Osteoblast (primary cell): ENCODE measurements at places on chromosomes 4 and X. TPM values are rescaled to one million over a fixed set of nuclear protein-coding genes. Genes with fewer than 3 reads are reported as not detected.

AADAT gene
- total RNA-seq: 4.0 and 6.5 TPM in 2 replicates

FGG gene
- total RNA-seq: not detected in 2 replicates

CTAG2 gene
- total RNA-seq: 0.88 and 13.8 TPM in 2 replicates

SPANXN4 gene
- total RNA-seq: not detected in 2 replicates

P2RY10 gene
- not detected in 2 replicates for total RNA-seq

CXCL3 gene
- total RNA-seq: 0.36 TPM in 1 of 2 replicates, not detected in the other

ATP8A1 gene
- 2.1 and 2.5 TPM in 2 replicates for total RNA-seq

SLC34A2 gene
- total RNA-seq: not detected in 2 replicates

ARL9 gene
- 0.59 and 1.1 TPM in 2 replicates for total RNA-seq

NXF2 gene
- total RNA-seq: not detected in 2 replicates

STK26 gene
- total RNA-seq: 9.4 and 10.9 TPM in 2 replicates

TLR7 gene
- under 0.01 TPM in 1 of 2 replicates, not detected in the other for total RNA-seq

PGAM4 gene
- not detected in 2 replicates for total RNA-seq

PSAPL1 gene
- total RNA-seq: not detected in 2 replicates

EMCN gene
- not detected in 2 replicates for total RNA-seq

MAGED4 gene
- 42.4 and 58.6 TPM in 2 replicates for total RNA-seq

HCFC1 gene
- 22.1 and 24.6 TPM in 2 replicates for total RNA-seq

PLS3 gene
- 324 and 358 TPM in 2 replicates for total RNA-seq

XKRX gene
- under 0.01 and 0.29 TPM in 2 replicates for total RNA-seq

TLL1 gene
- 0.29 and 0.36 TPM in 2 replicates for total RNA-seq

KIF4A gene
- total RNA-seq: 2.1 and 2.2 TPM in 2 replicates

RAB39B gene
- 0.36 and 0.59 TPM in 2 replicates for total RNA-seq

PNCK gene
- 0.29 and 0.36 TPM in 2 replicates for total RNA-seq
